Stimulated activated CD4-positive, alpha-beta T cell treated with anti-CD3 and anti-CD28 coated beads, TNF-alpha, amount 100 ng/mL, for 1 hour (primary cell): ENCODE measurements at places on chromosomes 1 and 21.
A peak's percentile ranks its signal among the peaks of the same experiment; 100 is the strongest.

DNA sequence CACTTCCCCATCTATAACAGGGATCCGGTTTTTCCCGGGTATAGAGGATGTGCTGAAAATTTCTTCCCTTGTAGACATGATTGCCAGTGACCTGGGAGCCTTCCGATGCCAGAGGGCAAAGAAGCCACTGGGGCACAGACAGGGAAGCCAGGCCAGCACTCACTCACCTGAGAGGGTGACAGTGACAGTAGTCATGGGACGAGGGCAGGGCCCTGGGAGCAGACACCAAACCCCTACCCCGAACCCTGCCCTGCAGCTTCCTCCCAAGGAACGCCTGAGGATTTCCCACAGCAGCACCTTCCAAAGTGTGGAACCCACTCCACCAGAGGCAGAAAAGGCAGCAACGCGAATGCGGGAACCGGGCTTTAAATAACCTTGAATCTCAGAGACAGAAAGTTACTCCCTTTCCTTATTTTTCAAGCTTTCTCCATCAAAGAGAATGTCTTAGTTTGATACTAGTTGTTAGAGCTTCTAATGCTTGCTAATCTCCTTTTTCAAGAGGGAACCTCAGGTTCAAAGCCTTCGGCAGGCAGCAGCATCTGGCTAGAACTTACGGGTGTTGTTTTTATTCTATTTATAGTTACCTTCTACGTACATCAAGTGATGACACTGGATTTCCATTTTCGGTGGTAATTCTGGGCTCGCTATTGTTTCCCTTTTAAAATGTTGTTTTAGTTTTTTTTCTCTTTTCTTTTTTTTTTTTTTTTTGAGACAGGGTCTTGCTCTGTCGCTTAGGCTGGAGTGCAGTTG is 2.8 kb downstream of the DDOST start:
- DNase-seq = no peak

DNA sequence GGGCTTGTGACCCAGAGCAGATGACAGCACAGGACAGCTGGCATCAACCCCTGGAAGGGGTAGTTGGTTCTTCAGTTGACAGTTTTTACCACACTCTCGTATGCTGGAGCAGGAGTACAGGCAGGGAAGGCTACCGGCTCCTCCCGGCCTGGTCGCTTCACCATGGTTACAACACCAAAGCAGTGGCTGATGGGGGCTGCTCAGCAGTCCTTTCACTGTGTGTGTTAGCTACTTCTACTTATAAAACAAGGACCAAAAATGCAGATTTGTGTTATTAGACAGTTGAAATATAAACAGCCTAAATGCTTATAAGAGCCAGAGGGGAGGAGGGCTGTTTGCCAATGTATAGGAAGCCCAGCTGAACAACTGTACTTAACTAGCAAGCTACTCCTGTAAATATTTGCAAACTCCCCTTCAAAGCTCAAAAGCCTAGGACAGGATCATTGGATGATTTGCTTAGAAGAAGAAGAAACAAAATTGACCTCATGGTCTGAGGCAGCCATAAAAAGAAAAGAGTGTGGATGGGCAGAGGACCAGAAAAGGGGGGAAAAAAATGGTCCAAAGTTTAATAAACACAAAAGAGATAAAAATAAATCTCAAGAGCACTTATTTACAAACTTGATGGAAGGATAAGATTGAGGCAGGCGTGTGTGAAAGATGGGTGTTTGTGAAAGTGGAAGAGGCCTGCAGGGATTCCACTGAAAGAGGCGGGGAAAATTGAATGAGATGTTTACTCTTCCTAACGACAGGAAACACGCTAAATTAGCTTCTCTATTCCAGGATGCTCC is 57.1 kb downstream of the TGFB2 start:
- DNase-seq = no peak

GRCh38 chr1:205961405-205961804 is 18.1 kb upstream of the SLC26A9 start:
- no peak for DNase-seq

- DNase-seq = no peak
Measured at GRCh38 chr1:36573445-36573844, 90.7 kb upstream of the CSF3R start.

DNA sequence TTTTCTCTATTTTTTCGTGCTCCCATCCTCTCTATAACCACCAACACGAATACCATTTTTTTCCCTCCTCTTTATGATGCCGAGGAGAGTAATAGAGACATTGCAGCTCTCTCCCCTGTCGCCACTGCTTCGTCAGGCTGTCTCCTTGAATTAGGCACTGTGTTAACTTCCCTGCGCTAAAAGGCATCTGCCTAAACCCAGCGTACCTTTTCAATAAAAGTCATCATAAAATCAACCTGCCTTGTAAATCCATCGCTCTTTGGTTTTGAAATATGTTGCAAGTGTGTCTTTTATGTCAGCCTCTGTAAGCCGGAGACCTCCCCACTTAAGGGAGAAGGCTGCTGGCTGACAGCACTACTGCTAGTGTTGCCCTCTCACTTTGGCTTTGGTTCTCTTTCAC is 8.7 kb downstream of the RNF220 start:
- no peak for DNase-seq

- DNase-seq = peak; percentile 59
Measured at GRCh38 chr1:54488065-54488750, 59.8 kb upstream of the ACOT11 start.

DNA sequence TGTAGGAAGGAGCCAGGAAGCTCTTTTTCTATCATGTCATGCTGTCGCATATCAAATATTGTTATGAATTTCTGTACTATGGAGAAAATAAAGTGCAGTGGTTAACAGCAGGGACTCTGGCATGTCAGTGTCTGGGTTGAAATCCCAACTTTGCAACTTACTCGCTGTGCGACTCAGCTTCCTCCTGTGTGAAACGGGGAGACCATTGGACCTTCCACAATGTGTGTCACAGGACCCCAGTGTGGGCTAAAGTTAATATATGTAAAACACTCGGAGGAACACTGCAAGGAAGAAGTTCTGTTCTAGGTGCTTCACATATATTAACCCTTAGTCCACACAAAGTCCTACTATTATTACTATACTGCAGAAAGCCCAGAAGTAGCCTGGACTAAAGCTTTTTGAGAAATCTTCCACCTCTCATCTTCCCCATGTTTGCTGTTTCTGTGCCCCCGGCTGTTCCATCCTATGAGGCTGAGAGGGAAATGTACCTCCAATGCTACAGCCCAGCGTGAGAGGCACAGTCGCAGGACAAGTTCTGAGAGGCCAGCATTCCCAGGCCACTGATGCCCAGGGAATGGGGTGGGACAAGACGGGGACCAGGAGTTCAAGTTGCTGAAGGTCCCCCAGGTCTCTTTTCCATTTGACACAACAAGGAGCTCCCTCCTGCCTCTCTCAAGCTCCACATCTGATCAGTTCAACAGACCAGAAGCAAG is 1.9 kb downstream of the CHIT1 start:
- no peak for DNase-seq

- DNase-seq = no peak
Measured at GRCh38 chr1:98557895-98558294, 103.6 kb upstream of the SNX7 start.

DNA sequence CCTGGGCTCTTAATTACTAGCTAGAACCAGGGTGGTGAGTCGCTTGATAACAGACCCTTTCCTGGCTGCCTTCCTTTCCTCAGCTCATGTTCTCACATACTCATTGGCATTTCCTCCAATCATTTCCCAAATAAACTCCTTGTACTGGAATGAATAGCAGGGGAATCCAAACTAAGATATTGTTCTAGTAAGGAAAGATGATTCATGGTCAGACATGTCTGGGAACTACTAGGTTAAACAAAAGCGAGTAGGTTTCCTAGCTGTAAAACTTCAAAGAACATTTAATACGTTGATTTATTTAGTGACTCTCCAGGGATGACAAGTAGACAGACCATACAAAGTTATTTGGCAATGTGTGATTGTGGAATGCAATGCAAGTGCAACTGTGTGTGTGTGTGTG is 121.2 kb upstream of the KCNJ6 start:
- no peak for DNase-seq

GRCh38 chr1:61160526-61160925 is 78.2 kb downstream of the NFIA start:
- DNase-seq = no peak

DNA sequence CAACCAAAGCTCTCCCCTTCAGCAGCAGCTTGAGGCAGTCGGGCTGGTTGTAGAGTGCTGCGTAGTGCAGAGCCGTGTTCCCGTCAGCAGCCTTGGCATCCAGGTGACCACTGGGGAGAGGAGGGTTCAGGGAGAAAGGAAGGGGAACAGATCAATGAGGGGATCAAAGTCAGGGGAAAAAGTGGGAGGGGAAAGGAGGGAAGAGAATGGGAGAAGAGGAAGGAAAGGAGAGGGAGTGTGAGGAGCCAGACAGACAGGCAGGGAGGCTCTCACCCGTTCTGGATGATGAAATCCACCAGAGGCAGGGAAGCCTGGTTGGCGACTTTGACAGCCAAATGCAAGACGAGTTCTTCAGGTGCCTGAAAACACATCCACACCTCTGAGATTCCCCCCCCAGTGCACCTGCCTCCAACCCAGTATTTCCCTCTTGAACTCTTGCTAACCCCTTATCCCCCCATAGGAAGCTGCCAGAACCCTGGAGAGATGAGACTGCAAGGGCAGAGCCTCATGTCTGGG is 9.8 kb upstream of the TCEA3 start:
- no peak for DNase-seq

DNA sequence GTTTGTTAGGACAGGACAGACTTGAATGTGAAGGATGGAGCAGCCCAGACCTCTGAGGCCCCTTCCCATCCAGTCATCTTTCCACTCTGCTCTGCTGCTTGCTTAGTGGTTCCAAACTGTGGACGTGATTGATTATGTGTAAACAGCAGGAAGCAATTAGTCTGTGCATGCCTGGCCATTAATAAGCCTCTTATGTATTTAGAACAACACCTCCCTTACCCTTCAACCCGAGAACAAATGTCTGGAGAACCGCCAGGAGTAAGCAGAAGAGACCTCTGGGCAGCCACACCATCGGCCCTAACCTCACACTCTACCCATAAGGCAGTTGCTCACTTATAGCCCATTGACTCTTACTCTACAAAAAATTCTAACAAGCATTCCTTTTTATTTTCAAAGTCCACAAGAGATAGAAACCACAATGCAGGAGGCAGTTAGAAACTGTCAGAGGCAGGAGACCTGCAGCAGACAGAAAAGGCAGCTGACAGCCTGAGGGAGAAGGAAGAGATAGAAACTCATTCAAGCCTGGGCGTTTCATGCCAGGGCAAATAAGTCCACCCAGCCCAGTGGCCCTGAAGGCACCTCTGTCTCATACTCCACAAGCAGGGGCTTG is 5.8 kb upstream of the EPHA8 start:
- DNase-seq = no peak

DNA sequence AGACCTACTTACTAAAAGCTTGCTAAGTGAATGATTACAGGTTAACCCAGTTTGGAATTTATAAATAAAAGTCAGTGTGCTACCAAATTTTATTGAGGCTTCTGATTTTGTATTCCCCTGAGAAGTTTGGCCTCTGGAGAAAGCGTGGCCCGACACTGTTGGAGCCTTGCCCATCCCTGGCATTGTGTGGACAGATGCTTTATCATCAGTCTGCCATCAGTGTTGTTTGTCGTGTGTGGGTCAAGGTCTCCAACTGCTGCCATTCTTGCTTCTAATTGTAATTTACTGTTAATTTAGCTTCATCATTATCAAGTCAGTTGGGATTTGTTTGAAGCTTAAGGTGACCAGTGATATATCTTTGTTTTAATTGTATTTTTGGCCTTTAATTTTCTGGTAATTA is 62.0 kb upstream of the LPGAT1 start:
- no peak for DNase-seq

GRCh38 chr1:48039088-48040054 is 42.2 kb upstream of the TRABD2B start:
- no peak for DNase-seq

DNA sequence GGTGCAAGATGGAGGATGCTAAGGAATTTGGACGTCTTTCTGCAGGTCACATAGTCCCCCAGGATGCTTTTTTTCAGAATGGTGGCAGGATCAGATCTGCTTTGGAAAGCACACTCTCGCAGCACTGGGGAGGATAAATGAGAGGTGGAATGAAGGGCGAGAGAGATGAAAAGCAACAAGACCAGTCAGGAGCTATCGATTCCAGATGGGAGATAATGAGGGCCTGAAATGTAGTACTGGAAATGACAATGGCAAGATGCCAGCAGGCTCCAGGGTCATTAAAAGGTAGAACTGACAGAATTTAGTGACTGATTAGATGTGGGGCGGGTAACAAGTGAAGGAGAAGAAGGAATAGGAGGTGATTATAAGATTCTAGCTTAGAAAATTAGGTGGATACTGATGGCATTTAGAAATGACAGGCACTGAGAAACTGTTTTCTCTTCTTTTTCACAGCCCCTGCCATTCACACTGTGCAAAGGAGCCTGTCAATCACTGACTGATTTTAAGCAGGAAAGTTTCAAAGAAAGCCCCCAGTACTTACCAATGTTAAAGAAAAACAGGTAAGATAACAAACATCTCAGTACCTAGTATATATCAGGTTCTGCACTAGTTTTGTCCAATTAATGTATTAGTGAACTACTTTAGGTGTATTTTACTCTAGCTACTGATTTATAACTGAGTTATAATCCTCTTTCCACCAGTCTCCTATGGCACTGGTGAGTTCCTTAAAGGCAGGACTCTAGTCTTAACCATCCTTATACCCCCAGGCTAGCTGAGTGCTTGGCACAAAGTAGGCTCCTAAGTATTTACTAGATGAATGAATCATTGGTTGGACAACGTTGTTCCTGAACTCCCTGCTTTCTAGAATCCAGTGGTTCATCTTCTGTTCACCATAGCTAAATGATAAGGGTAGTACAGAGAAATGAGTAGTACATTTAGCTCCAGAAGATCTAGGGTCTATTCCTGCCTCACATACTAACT is 9.2 kb downstream of the PIGM start:
- DNase-seq = no peak

- no peak for DNase-seq
Measured at GRCh38 chr1:16385659-16386453, 18.8 kb downstream of the SZRD1 start.

GRCh38 chr1:6794164-6794563 is 8.9 kb downstream of the CAMTA1 start:
- no peak for DNase-seq

DNA sequence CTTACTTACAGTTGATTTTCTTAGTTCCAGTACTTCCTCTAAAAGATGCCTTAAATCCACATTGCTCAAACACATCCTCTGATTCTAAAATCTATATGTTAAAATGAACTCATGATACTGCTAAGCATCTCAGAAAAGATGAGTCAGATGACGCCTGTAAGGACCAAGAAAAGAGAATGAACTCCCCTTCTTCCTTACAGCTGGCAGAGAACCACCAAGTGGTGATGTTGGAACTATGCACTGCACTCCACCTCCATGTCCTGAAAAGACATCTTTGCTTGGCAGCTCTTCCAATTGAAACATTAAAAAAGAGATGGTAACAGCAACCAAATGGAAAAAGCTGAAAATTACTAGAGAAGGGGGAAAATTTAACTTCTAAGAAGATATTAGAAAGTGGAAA is 648.8 kb downstream of the PTPRC start:
- DNase-seq = no peak

DNA sequence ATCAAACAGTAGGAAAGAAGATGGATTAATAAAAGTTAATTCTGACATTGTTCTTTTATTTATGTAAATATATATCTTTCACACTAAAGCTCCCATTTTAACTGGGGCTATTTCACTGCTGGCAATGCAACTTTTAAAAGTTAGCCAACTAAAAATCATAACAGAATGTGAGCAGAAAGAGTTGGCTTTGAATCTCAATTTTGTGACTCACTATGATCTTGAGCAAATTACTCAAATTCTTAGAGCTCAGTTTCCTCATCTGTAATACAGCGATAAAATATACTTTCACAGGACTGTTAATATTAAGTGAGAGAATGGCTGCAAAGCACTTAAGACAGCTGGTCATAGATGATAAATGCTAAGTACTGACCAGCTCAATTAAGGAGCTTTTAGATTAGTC is 10.8 kb downstream of the EFCAB14 start:
- DNase-seq = no peak
